ENCODE measurements at places on chromosomes 12 and 14.

GRCh38 chr14:31487886-31488285, at the start of gene GPR33:
GPR33 (minus strand) TSS chr14:31488039; CDS start chr14:31483965, 4,074 bp downstream.
- no peak within 1 kb of the TSS for H3K4me3 ChIP-seq
- no peak within 1 kb of the TSS for H3K27ac ChIP-seq
- no peaks in the 10 kb centered on the region for H3K4me1 ChIP-seq
- DNase-seq: no peak

GRCh38 chr14:71071042-71071441, 163.8 kb downstream of the PCNX1 start:
- DNase-seq: no peak
- H3K36me3 ChIP-seq: peaks cover 65% of the 10 kb centered on the region
- H3K27ac ChIP-seq: no peak overlapping the region
- peaks cover 2% of the 10 kb centered on the region for H3K4me1 ChIP-seq
- H3K4me3 ChIP-seq: no peak overlapping the region

DNA sequence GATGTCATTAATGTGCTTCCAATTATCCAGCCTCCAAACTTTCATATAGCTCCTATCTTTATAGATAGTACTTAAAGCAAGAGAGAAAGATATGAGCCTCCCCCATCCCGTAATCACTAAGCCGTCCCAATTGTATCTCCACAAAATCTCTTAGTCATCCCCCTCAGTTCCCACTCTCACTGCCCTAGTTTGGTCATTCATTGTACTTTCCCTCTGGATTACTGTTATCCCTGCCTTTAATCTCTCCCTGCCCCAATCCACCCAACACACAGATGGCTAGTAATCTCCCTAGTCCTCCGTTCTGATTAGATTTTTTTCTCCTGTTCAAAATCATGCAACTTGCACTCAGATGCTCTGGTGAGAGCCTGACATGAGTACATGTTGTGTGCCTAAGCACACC, 5.4 kb upstream of the BCAT1 start:
- H3K36me3 ChIP-seq: no peaks in the 10 kb centered on the region
- H3K27ac ChIP-seq: no peak overlapping the region
- DNase-seq: no peak
- H3K4me3 ChIP-seq: no peak overlapping the region

DNA sequence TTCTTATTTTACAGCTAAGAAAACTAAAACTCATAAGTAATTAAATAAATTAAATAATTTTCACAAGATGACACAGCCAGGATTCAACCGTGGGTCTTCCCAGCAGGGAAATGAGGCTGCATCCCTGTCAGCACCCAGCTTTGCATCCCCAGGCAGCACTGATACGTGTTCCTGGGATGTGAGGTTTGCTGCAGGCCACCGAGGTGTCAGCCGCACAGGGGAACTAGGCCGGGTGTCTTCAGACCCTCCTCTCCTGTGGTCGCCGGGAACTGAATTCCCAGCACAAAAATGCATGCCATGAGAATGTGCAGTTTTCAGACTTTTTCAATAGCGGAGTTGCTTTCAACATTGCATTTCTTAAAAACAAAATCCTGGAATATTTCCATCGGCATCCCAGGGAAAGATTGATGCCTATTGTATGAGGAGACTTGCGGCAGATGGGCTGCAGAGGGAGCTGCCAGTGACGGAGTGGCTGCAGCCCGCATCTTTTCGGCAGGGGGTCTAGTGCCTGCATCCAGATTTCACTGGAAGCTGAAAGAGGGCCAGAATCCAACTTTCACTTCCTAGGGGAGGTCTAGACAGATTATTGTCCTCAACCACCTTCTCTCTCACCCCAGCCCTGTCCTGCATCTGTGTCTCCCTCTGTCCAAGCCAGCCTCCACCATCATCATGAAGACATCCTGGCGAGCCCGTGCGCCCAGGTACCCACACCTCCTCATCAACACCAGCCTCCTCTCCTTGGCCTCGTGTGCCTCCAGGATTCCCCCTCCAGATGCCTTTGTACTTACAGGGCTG, 12.6 kb downstream of the LRTM2 start:
- no peaks in the 10 kb centered on the region for H3K36me3 ChIP-seq
- no peaks in the 10 kb centered on the region for H3K27me3 ChIP-seq
- DNase-seq: no peak
- H3K4me1 ChIP-seq: no peaks in the 10 kb centered on the region
- no peak overlapping the region for H3K4me3 ChIP-seq
- no peak overlapping the region for H3K27ac ChIP-seq

- no peaks in the 10 kb centered on the region for H3K27me3 ChIP-seq
- DNase-seq: no peak
- H3K27ac ChIP-seq: no peak overlapping the region
These were observed 229.1 kb downstream of the PPM1H start for GRCh38 chr12:62705846-62706245.

GRCh38 chr12:75714462-75715322, 203.3 kb upstream of the KRR1 start:
- no peak overlapping the region for H3K27ac ChIP-seq
- no peak overlapping the region for H3K4me3 ChIP-seq
- no peaks in the 10 kb centered on the region for H3K4me1 ChIP-seq
- H3K36me3 ChIP-seq: no peaks in the 10 kb centered on the region
- no peaks in the 10 kb centered on the region for H3K27me3 ChIP-seq

GRCh38 chr12:7806863-7807487, 17.8 kb downstream of the NANOG start:
- no peaks in the 10 kb centered on the region for H3K36me3 ChIP-seq
- H3K27me3 ChIP-seq: no peaks in the 10 kb centered on the region
- H3K4me1 ChIP-seq: no peaks in the 10 kb centered on the region
- no peak overlapping the region for H3K4me3 ChIP-seq

DNA sequence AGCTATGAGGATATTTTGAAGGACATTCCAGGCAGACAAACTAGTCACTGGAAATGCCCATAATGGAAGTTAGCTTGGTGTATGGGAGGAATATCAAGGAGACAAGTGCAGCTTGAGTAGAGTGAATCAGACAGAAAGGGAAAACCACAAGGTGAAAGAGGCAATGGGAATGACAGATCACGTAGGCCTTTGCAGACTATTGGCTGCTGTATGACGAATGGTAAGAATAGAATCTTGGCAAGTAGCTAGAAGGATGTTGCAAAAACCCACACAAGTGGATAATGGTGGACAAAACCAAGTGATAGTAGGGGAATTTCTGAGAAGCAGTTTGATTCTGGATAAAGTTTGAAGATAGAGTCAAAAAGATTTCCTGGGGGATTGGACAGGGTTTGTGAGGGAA, 196.9 kb upstream of the NOVA1 start:
- H3K36me3 ChIP-seq: no peaks in the 10 kb centered on the region
- H3K27ac ChIP-seq: no peak overlapping the region
- H3K4me3 ChIP-seq: no peak overlapping the region
- H3K4me1 ChIP-seq: no peaks in the 10 kb centered on the region
- DNase-seq: no peak

GRCh38 chr12:26701604-26702215, 131.3 kb downstream of the ITPR2 start:
- H3K36me3 ChIP-seq: no peaks in the 10 kb centered on the region
- no peaks in the 10 kb centered on the region for H3K27me3 ChIP-seq
- H3K4me1 ChIP-seq: no peaks in the 10 kb centered on the region
- no peak for DNase-seq
- H3K27ac ChIP-seq: no peak overlapping the region

DNA sequence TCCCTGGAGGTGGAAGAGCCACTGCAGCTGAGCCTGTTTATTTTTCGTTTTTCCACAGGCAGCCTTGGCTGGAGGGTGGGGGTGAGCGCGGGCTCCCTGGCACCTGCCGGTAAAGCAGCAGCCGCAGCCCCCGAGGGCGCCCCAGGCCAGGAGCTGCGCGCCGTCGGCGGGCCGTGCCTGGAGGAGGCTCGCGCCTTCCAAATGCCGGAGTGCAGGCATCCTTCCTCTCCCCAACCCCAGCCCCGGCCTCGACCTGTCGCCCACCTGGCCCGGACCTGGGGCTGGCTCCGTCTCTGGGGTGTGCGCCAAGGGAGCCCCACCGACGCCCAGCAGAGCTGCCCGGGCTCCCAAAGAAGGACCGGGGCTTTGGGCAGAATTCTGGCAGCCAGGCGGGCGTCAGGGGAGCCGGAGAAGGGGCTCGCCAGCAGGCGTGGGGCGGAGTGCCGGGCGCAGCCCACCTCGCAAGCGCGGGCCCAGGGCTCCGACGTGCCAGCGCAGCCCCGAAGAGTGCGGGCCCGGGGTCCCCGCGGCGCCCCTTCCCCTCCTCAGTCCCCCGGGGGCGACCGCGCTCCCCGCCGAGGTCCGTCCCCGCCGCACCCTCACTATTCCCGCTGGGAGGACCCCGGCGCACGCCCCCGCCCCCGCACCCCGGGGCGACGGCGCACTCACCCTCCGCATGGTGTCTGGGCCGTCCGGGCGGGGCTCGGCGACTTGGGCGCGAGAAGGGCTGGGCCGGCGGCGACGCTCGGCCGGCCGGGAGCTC, 130.3 kb downstream of the NDUFA12 start:
- H3K27ac ChIP-seq: no peak overlapping the region
- H3K36me3 ChIP-seq: no peaks in the 10 kb centered on the region
- peaks cover 10% of the 10 kb centered on the region for H3K27me3 ChIP-seq
- no peak overlapping the region for H3K4me3 ChIP-seq

GRCh38 chr14:89409961-89410360, 7.1 kb downstream of the FOXN3 start:
- H3K27ac ChIP-seq: no peak overlapping the region
- no peak for DNase-seq
- no peak overlapping the region for H3K4me3 ChIP-seq
- peaks cover 21% of the 10 kb centered on the region for H3K4me1 ChIP-seq

DNA sequence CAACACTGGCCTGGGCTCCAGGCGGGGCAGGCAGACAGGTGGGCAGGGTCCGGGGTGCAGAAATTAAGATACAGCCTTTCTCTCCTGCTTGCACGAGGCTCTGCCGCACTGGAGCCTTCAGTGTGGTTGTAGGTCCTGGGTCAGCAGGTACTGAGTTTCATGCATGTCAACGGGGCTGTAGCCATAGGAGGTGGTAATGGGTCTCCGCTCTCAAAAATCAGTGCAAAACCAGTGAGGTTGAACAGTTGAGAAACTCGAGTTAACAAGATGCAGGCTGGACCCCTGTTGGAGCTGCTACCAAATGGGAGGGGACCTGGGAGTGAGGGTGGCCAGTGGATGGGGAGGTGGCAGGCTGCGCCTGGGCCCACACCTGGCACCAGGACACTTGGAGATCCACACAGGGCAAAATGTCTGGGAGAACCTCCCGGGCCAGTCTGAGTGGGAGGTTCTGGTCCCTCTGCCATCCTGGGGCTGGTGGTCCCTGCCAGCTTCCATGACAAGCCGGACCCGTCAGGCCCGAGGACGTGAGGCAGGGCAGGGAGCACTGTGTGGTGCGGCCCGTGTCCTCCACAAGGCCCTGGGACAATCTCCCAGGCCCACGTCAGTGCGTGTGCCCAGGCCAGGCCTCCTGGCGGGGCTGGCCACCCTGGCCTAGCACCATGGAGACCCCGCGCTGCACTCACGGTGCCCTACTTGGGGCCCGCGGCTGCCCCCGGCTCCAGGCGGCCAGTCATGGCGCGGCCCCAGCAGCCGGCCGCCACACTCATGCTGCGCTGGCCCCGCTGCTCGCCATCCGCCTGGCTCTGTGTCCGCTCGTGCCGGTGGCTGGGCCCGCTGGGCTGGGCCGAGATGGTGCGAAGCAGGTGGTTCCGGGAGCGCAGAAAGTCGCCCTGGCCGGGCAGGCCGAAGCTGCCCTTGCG, 5.1 kb downstream of the ARL6IP4 start:
- no peak for DNase-seq
- H3K27me3 ChIP-seq: no peaks in the 10 kb centered on the region
- no peak overlapping the region for H3K27ac ChIP-seq
- H3K36me3 ChIP-seq: peaks cover 19% of the 10 kb centered on the region

DNA sequence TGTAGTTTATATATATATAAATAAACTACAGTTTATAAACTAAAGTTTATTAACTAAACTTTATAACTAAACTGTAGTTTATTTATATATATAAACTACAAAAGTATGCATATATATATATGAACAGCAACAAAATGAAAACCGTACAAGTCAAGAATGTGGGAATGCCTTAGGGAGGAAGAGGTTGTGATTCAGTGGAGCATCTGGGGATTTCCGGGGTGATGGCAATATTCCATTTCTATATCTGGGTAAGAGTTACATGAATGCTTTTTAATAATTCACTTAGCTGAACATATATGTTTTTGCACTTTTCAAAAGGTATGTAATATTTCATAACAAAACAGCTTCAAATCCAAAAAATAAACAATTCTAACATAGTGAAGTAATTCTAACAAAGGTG, 30.1 kb upstream of the CAND1 start:
- H3K4me3 ChIP-seq: no peak overlapping the region
- H3K27ac ChIP-seq: no peak overlapping the region
- DNase-seq: no peak
- no peaks in the 10 kb centered on the region for H3K27me3 ChIP-seq
- no peaks in the 10 kb centered on the region for H3K36me3 ChIP-seq
- H3K4me1 ChIP-seq: no peaks in the 10 kb centered on the region

- H3K4me3 ChIP-seq: no peak overlapping the region
- no peak for DNase-seq
- no peaks in the 10 kb centered on the region for H3K4me1 ChIP-seq
These were observed 48.4 kb upstream of the JDP2 start for GRCh38 chr14:75379246-75379929.

DNA sequence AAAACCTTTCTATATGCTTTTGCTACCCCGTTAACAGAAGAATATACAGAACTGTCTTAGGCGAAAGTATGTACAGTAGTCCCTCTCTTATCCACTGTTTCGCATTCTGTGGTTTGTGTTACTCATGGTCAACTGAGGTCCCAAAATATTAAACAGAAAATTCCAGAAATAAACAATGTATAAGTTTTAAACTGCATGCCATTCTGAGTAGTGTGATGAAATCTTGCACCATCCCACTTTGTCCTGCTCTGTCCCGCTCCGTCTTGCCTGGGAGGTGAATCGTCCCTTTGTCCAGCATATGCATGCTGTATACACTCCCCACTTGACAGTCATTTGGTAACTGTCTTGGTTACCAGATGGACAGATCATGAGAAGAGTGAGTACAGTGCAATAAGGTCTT, 70.1 kb upstream of the STRN3 start:
- no peak overlapping the region for H3K4me3 ChIP-seq
- no peaks in the 10 kb centered on the region for H3K27me3 ChIP-seq
- H3K27ac ChIP-seq: no peak overlapping the region

- H3K36me3 ChIP-seq: peaks cover 33% of the 10 kb centered on the region
- no peak for DNase-seq
- H3K27ac ChIP-seq: no peak overlapping the region
- no peaks in the 10 kb centered on the region for H3K27me3 ChIP-seq
- no peak overlapping the region for H3K4me3 ChIP-seq
These were observed 56.2 kb upstream of the RTRAF start for GRCh38 chr14:51933191-51933590.

GRCh38 chr14:90575781-90576180, 179.0 kb downstream of the CALM1 start:
- no peaks in the 10 kb centered on the region for H3K4me1 ChIP-seq
- no peak overlapping the region for H3K27ac ChIP-seq
- H3K27me3 ChIP-seq: no peaks in the 10 kb centered on the region
- H3K4me3 ChIP-seq: no peak overlapping the region

GRCh38 chr12:75921622-75922289, 109.8 kb downstream of the PHLDA1 start:
- no peaks in the 10 kb centered on the region for H3K36me3 ChIP-seq
- no peaks in the 10 kb centered on the region for H3K27me3 ChIP-seq
- H3K4me3 ChIP-seq: no peak overlapping the region
- no peaks in the 10 kb centered on the region for H3K4me1 ChIP-seq
- DNase-seq: no peak
- no peak overlapping the region for H3K27ac ChIP-seq
